ENCODE measurements at places on chromosomes 5 and 9.

DNA sequence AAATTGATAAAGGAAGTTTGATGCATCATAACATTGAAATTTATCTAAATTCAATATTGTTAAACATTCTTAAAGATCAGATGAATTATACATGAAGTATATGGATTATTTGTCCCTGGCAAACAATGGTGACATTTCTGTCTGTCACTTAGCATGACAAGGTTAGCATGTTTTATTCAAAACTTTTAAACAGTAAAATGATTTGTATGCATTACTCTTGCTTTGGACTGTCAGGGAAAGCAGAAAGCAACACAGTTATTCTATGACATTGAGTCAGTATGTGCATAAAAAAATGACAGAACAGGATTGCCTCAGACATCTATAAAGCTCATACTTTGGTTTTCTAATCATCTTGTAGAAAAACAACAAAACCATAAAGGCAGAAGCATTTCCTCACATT, 193.7 kb downstream of the IZUMO3 start:
- no peak for DNase-seq

GRCh38 chr5:61498121-61498520, 166.1 kb downstream of the ZSWIM6 start:
- DNase-seq, result no peak

DNA sequence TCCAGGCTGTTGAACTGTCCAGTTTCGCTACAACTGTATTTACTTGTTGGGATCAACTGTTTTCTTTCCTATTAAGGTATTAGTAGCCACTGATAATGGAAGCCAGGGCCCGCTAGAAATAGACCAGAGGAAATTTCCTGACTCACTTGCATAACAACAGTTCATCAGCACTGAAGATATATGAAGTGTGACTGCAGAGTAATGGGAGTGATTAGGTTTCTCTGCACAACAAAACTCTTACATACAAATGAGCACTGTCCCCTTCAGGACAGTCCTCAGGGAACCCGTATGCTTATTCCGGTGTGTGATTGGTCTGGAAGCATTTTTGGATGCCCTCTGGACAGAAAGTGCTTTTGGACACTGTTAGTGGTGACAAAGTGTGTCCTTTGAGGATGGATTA, 55.3 kb downstream of the LIX1 start:
- DNase-seq, result no peak

GRCh38 chr9:69058101-69058500, 22.5 kb downstream of the FXN start:
- DNase-seq, result no peak

GRCh38 chr5:9094582-9094981, 451.3 kb downstream of the SEMA5A start:
- DNase-seq, result no peak

GRCh38 chr9:116377179-116377798, 223.7 kb downstream of the PAPPA start:
- no peak for DNase-seq

- no peak for DNase-seq
These were observed 581.8 kb downstream of the ACTL7B start for GRCh38 chr9:108273988-108274387.

GRCh38 chr9:20331095-20331685, 291.1 kb downstream of the MLLT3 start:
- no peak for DNase-seq

GRCh38 chr5:4551034-4551433, 589.1 kb upstream of the ADAMTS16 start:
- DNase-seq, result no peak

DNA sequence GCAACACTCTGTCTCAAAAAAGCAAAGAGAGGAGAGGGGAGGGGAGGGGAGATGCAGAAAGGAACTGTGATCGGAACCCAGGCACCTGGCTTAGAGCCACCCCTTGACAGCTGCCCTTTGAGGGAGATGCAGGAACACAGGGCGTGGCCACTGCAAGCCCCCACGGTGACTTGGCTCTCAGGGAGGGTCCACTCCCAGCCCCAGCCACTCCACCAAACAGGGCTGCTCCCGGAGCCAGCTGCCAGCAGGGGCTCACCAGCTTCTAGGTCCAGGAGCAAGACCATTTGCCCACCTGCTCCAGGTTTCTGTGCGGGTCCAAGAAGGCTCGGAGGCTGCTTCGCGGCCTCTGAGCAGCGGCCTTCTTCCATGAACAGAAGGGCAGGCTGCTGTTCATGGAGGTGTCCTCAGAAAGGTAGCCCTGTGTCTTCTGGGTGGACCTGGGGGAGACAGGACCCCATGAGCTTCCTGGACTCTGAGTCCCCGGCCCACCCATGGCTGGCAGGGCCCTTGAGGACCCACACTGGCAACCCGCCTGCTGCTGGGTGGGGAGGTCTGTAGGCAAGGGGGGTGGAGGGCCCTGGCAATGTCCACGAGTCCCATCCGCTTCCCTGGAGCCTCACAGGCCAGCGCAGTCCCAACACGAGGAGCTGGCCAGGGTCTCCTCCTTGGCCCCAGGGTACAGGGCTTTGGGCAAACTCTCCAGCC, 7.9 kb downstream of the C9orf50 start:
- DNase-seq, result no peak

DNA sequence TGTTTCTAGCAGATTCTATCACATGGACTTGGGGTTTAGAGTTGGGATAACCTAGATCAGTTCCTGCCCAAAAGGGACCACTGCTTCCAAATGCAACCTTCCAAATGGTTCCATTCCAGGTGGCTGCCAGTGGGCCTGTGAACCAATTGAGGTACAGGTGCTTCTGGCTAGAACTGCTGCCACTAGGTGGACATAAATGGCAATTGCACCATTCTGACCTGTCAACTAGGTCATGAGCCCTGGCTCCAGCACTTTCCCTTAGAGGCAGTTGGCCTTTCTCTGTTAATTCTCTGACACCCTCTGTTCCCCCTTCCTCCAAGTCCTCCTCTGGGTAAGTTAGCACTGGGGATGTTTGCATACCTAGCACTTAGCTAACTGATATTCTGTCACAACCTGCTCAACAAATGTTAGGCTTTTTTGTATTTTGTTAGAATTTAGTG, 16.6 kb upstream of the HEMGN start:
- DNase-seq, result peak; percentile 65

DNA sequence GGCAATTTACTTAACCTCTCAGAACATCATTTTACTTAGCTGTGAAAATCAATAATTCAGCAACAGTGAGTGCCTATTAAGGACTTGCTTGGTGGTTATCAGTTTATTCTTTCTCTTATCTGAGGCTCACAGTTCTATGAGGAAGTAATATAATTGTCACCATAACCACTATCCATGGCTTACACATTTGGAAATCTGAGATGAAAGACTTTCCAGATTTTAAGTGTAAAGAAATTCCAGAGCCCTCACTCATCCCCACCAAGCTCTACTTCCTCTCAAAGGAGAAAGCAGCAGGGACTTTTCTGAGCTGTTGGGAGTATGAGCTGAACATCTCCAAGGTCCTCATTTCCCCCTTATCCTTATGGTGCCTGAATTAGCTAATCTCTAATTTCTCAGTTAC, 321.5 kb downstream of the FBXL7 start:
- DNase-seq, result no peak

DNA sequence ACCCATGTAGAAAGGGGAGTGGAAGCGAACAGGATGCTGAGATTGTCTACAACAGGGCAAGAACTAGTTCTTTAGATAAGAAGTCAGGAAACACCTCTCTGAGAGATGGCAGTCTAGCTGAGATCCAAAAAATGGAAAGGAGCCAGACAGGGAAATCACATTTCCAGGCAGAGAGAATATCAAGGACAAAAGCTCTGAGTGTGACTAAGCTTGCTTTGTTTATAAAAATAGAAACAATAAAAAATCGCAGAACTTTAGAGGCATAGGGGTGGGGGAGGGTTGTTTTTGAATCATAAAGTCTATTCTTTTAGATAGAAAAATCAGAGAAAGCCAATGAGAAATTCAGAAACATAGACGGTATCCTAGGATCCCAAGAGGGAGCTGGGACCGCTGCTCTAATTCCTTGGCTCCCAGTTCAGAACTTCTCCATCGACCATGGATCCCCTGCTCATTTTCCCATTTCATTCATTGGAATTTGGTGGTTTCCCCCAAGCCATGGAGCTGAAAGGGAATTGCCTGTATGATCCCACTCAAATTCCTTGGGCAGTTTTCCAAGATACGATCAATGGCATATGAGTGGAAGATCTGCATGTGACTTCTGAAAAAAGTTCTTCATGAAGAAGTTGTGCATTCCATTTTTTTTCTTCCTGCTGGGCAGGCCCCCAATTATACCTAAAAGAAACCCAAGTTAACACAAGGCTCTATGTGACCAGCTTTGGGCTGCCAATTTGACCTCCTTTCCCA, 182.0 kb downstream of the GRIA1 start:
- no peak for DNase-seq

GRCh38 chr9:2345013-2345412, 276.6 kb upstream of the VLDLR start:
- DNase-seq, result no peak

DNA sequence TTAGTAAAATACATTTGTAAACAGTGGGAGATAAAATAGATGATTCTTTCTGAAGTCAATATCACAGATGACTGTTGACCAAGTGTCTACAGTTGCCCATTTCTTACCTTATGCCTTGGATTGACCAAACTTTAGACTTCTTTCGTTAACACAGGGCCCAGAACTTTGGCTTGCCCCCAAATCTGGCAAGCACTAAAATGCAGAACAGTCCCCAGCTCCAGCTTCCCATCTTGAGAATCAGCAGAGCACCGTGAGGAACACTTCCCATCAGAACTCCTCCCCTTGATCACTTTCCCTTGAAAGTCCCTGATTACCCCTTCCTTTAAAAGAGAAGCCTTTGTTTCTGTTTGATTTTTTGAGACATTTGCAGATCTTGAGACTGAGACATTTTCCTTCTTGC, 1039.9 kb downstream of the TLE1 start:
- no peak for DNase-seq

- no peak for DNase-seq
These were observed 43.5 kb downstream of the LIX1 start for GRCh38 chr5:97098922-97099321.

DNA sequence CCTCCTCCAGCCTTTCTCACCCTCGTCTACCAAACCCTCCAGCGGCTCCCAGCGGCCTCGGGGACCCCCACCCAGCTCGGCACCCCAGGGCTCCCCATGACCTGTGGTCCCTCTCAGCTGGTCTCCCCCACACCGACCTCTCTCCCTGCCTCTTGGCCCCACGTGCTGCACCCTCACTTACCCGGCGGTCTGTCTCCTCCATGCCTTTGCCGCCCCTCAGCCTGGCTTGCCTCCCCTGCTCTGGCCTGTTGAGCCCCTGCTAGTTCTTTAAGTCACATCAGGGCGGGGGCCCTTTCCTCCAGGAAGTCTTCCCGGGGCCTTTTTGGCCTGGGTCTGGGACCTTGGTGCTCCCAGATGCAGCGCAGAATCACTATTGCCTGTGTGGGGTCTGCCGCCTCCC, 81.5 kb downstream of the LMX1B start:
- DNase-seq, result no peak

- DNase-seq, result peak; percentile 82
These were observed at the start of gene SAPCD2 for GRCh38 chr9:137070201-137070905. TSS of gene SAPCD2 (minus strand) at chr9:137070557. CDS start at chr9:137070460, 97 bp downstream.

Data from CD4-positive, alpha-beta T cell treated with Interleukin-15 for 4 hours (primary cell).